ENCODE measurements at places on chromosomes 16 and 17.

GRCh38 chr16:71933913-71934695 lies 38.8 kb downstream of the IST1 start:
- DNase-seq = no peak

- no peak for DNase-seq
Measured at GRCh38 chr16:29148131-29148691, 163.4 kb downstream of the LAT start.

DNA sequence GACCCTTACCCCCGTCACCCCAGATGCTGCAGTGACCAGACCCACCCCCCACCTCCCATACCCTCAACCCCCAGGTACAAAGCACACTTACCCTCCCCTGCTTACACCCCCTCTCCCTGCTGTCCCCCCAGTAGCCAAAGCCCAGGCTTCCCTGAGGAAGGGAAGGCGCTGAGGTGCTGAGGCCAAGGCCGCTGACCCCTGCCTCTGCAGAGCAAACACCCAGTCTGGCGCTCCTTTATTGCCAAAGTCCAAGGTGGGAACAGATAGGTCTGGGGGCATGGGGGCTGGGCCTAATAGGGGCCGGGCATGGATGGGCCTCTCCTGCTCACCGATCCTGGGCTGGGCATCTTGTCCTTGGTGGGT lies 683 bp downstream of the LCAT start:
- DNase-seq = no peak

DNA sequence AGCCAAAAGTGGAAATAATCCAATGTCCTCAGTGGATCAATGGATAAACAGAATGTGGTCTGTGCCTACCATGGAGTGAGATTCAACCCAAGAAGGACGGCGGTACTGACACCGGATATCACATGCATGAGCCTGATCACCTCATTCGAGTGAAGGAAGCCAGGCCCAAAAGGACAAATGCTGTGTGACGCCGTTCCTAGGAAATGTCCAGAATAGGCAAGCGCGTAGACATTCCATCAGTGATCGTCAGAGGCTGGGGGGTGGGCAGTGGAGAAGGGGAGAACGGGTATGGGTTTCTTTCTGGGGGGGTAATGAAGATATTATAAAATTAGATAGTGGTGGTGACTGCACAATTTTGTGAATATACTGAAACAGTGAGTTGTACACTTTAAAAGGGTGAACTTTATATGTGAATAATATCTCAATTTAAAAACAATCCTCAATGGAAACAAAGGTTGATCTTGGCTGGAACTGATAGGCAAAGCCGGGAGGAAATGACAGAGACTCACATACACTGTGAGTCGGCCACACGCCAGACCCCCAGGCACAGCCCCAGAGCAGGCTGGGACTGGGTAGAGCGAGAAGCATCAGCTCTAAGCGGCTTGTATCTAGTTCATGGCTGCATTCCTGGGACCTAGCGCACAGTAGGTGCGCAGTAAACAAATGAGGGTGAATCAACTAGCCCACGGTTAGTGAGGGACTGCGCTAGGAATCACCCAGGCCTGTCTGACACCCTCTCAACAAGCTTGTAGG lies 3.5 kb downstream of the DBNDD1 start:
- DNase-seq = no peak

DNA sequence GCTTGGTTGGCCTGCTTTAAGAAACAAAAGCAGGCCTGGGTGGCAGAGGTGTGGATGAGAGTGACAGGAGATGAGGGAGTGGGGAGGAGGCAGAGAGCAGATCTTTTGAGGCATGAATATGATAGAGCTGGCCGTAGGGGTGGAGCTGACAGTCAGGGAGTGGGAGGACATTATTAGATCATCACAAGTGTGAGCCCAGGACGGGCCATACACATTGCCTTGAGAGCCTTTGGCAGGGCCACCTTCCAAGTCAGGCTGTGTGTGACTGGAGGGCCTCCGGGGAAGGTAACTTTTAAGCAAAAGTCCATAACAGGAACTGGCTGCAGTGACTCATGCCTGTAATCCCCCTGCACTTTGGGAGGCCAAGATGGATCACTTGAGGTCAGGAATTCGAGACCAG lies 26.3 kb downstream of the GINS3 start:
- DNase-seq = no peak

DNA sequence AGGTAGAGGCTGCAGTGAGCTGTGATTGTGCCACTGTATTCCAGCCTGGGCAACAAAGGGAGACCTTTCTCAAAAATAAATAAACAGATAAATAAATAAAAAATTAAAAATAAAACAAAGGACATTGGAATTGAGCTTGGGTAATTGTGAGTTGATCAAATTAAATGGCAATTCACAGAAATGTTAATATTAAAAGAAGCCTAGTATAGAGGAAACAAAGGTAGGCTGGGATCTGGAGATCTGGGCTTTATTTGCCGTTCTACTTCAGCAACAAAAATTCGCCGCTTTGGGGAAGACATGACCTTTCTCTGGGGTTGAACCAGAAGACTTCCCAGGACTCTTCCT lies 332 bp upstream of the VPS25 start:
- DNase-seq = no peak

GRCh38 chr16:23836078-23836403 lies 258 bp downstream of the PRKCB start:
- DNase-seq = no peak

- DNase-seq = no peak
Measured at GRCh38 chr16:68700831-68701230, 36.3 kb upstream of the CDH1 start.

- no peak for DNase-seq
Measured at GRCh38 chr17:31313982-31314781, at the start of gene EVI2B. TSS of gene EVI2B (minus strand) at chr17:31314054. CDS start at chr17:31305609, 8,445 bp downstream.

GRCh38 chr16:12558641-12559040 lies 245.0 kb downstream of the CPPED1 start:
- no peak for DNase-seq

- no peak for DNase-seq
Measured at GRCh38 chr16:78425281-78425680, 325.8 kb downstream of the WWOX start.

GRCh38 chr17:34556384-34556783 lies 23.0 kb upstream of the TMEM132E start:
- no peak for DNase-seq

- DNase-seq = no peak
Measured at GRCh38 chr16:51062039-51062438, 89.0 kb downstream of the SALL1 start.
